ENCODE measurements at places on chromosomes 12 and 14. TPM values are rescaled to one million over a fixed set of nuclear protein-coding genes. Genes with fewer than 3 reads are reported as not detected.

The PTPRQ gene
- total RNA-seq: not detected

The HDAC7 gene
- 66.8 TPM for total RNA-seq

The PCBP2 gene
- total RNA-seq: 607 TPM

The HOXC6 gene
- 4.4 TPM for total RNA-seq

The VEZT gene
- 67.5 TPM for total RNA-seq

The AHSA1 gene
- total RNA-seq: 280 TPM

The CCDC198 gene
- total RNA-seq: 1.9 TPM

The ZC3H10 gene
- total RNA-seq: 3.6 TPM

The ESR2 gene
- 0.09 TPM for total RNA-seq

The C3AR1 gene
- not detected for total RNA-seq

The LRR1 gene
- total RNA-seq: 52.7 TPM

The GLIPR1L1 gene
- not detected for total RNA-seq

The RPS6KL1 gene
- 0.80 TPM for total RNA-seq

The KCNC2 gene
- not detected for total RNA-seq

All from A549 treated with GW870086 at 1 μM for 4 hours (cell line).